ENCODE measurements at places on chromosomes 4 and X.

DNA sequence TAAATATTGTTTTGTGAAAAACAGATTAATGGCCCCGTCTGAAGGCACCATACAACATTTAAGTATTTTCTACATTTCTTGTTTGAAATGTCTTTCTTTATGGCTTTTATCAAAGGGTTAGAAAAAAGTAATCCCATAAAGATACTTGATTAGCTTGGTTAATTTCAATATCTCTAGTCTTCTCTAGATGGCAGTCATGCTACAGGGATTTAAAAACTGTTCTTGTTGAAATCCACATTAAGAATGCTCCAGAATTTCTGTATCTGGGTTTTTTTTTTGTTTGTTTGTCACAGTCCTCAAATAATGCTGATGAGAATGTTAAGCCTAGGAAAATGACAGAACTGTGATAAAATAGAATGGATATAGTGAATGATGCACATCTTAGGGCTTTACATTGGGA lies 109.0 kb upstream of the AADAT start:
- no peak for DNase-seq

DNA sequence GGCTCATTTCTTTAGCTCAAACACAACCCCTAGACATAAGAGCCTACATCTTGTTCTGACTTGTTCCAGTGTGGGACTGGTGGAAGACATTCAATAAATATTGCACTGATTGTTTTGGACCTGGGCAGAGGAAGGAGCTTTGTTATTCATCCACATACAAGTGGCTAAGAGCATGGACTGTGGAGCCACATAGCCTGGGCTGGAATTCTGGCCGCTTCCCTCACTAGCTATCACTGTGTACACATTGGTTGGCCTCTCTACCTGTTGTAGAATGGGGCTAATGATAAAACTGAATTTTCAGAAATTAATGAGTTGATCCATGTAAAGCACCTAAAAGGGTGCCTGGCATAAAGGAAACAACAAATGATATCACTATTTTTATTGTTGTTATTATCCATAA lies 80.0 kb downstream of the ZNF674 start:
- DNase-seq, result no peak

DNA sequence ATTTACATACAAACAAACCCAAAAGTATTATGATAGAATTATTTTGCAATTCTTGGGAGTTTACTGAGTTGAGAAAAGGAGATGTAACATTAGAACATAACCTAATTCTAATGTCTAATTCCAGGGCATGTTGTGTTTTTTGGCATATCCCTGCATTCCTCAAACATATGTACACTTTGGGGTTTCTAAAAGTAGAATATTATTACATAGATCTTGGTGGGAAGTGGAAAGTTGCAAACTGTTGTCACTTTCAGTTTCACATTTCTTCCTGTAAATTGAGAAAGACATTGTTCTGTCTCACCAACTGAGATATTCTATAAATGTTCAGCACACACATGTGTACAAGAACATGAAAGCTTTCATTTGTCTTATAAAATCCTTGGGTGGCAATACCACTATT lies 24.4 kb upstream of the GBA3 start:
- no peak for DNase-seq

DNA sequence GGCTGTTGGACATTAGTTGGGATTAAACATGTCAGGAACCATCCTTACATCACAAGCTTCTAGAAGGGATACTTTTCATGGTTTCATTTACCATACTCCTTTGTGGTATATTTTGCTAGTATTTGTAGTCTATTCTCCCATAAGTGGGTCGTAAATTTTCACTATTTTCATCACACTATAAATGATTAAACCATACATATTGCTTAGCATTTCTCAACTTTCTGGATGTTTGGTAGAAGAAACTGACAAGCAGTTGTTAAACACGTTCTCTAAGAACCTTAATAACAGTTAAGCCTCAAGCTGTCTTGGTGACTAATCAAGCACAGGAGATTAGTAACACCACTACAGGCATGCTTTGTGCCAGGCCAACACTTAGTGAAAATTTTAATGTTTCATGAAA lies 375.5 kb downstream of the NAF1 start:
- no peak for DNase-seq

DNA sequence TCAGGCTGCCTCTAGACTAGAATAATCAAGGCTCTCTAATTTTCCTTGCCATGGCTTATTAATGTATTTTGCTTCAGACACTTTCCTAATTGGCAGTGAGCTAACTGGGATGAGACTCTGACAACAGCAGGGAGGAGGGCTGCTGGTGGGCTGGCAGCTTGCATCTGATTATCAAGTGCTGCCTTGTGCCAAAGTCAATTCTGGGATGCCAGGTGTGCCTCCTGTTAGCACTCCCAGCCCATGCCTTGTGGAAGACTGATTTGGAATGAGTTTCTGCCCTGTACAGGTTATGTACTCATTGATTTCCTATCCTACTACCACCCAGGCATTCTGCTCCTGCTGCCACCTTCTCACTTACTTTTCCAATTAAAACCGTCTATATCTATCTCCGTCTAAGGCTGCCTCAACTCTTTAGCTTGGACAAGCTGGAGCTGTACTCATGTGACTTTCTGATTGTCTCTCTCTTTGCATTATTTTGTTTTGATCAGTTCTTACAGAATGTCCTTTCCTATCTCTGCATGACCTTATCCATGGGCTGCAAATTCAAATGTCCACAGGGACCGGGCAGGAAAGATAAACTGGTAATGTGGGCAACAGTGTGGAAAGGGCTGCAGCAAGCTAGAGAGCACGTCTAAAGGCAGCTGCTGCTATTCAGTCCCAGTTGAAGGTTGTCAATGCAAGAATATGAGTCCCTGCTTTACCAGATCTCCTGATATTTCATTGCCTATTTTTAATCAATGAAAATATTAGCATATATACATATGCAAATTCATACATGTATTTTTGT lies 112.6 kb downstream of the GABRA2 start:
- no peak for DNase-seq

DNA sequence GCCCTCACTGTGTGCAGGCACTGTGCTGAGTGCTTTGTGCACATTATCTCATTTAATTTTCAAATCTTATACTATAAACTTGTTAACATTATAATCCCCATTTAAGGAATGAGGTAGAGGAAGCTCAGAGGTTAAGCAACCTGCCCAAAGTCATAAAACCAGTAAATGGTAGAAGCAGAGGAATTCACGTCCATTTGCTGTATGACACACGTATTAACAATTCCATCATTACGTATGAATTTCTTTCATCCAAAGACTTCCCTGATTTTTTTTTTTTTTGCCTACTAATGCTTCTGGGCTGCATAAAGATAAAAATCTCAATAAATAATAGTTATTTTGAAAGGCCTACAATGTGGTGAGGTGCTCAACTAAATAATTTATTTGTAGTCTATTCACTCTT lies 64.5 kb upstream of the H2AZ1 start:
- DNase-seq, result no peak

DNA sequence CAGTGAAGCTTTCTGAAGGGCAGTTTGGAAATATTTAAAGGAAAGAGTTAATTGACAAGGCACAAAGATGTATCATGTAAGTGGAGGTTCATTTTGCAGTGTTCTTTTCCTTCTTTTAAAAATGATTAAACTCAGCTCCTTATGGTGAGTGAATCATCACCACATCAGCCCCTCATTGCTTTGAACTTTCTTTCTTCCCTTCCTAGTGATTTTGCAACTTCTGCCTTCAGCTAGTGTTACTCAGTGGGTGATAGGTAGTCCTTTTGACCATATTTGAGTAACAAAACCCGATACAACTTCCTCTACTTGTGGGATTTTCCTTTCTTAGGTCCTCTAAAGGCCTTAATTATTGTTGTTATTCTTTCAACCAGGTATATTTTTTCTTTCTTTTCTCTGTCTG lies 8.2 kb downstream of the ZCCHC4 start:
- DNase-seq, result no peak

DNA sequence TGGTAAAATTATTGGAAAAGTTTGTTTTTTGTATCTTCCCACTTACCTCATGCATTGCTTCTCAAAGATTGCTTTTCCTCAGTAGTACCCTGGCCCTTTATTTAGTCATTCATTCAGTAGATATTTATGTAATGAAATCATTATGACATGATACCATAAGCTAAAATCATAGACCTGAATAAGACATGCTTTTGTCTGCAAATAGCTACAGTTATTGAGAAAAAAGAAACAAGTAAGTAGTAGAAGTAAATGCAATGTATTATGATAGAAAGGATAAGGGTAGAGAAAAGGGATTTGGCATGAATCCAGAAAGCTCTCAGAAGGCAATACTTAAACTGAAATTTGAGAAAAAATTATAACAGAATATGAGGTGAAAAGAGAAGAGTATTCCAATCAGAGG lies 352.5 kb downstream of the GPM6A start:
- DNase-seq, result no peak

GRCh38 chrX:18424482-18425198 lies 768 bp upstream of the CDKL5 start:
- peak; percentile 36 for DNase-seq

- peak; percentile 57 for DNase-seq
Measured at GRCh38 chrX:78619834-78620233, 39.3 kb downstream of the RTL3 start.

GRCh38 chr4:144748814-144749555 lies 103.0 kb downstream of the HHIP start:
- DNase-seq, result no peak

- peak; percentile 76 for DNase-seq
Measured at GRCh38 chr4:1012034-1012739, 761 bp downstream of the FGFRL1 start.

DNA sequence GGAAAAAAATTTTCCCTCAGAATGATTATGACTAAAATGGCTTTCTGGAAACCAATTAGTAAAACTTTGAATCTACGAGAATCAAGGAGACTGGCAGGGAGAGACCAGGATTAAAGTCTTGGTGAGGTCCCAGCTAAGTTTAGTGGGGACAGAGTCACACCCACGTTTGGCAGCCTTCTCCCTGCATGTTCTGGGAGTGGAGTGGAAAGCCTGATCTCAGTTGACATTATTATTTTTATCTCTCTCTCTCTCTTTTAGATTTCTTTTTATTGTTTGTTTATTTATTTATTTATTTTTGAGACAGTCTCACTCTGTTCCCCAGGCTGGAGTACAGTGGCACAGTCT lies 67.8 kb downstream of the MED28 start:
- no peak for DNase-seq

GRCh38 chrX:42519666-42520231 lies 258.2 kb downstream of the PPP1R2C start:
- no peak for DNase-seq

- DNase-seq, result no peak
Measured at GRCh38 chrX:63735882-63736281, 49.1 kb downstream of the ARHGEF9 start.

DNA sequence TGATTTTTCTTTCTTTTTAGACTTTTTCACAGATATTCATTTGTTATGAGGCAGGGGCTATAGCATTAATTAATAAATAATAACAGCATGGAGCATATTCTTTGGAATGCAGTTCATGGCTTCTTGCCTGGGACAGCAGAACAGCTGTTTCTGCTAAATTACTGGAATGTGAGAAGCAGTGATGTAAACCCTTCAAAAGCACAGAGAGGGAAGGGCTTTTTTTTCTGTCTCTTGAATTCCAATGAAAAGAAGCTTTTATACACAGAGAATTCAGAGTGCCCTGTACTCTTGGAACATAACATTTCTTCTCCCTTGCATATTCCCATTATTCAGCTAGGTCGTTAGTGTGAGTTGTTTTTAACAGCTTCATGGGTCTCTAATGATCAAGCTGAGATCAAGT lies 28.5 kb upstream of the ANK2 start:
- DNase-seq, result peak; percentile 41

DNA sequence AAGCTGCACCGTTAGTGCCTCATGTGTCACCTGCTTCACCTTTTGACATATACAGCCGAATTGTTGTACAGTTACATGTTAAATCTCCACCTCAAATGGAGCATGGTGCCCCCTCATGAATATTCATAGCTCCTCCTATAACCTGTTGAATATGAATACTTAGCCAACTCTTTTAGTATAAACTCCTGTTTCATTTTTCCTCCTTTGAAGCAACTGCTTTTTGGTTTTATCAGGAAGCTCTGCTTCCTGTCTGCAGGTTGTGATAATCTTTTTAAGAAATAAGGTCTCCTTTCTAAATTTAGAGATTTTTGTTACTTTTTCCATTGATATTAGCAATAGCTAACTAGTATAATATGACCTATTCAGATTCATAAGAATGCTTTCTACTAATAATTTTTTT lies 1429.2 kb upstream of the AGA start:
- no peak for DNase-seq

DNA sequence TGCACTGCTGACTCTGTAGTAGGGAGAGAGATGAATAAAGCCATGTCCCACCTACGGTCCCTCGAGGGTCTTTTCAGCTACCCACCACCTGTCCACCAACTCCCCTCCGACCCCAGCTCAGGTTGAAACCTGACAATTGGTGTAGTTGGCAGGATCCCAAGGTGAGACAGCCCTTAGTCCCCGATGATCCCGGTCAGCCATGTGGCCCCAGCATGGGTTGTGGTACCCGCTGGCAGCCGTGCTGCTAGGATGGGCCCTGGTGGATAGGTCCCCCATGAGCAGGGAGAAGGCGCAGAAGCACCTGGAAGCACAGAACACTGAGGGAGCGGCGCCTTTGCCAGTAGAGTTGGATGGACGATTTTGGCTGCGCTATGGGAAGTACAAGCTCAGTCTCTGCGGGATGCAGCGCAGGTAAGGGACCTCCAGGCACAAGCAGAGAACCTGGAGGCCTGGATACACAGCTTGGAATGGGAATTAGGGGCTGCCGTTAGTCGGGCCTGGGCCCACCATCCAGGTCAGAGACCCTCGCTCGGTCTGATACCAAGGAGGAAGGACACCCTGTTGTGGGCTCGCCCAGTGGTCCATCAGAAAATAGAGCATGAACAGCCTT lies 694.6 kb upstream of the AGA start:
- no peak for DNase-seq

- no peak for DNase-seq
Measured at GRCh38 chr4:55358668-55359067, 12.6 kb downstream of the SRD5A3 start.
